Stimulated activated CD8-positive, alpha-beta memory T cell treated with anti-CD3 and anti-CD28 coated beads, Interleukin-4, amount 100 ng/mL, for 24 hours (primary cell): ENCODE measurements at places on chromosomes 3 and 15.

GRCh38 chr3:133570937-133571320 lies 2.6 kb upstream of the CDV3 start:
- DNase-seq = no peak

DNA sequence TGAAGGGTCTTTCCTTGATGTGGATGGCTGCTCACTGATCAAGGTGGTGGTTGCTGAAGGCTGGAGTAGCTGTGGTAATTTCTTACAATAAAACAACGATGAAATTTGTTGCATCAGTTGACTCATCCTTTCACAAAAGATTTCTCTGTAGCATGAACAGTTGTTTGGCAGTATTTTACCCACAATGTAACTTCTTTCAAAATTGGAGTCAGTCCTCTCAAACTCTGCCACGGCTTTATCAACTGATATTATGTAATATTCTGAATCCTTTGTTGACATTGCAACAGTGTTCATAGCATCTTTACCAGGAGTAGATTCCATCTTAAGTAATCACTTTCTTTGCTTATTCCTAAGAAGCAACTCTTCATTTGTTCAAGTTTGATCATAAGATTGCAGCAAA lies 252.6 kb downstream of the UBE2E2 start:
- DNase-seq = no peak

- DNase-seq = no peak
Observed at GRCh38 chr3:194865615-194866014, 179.9 kb downstream of the FAM43A start.

DNA sequence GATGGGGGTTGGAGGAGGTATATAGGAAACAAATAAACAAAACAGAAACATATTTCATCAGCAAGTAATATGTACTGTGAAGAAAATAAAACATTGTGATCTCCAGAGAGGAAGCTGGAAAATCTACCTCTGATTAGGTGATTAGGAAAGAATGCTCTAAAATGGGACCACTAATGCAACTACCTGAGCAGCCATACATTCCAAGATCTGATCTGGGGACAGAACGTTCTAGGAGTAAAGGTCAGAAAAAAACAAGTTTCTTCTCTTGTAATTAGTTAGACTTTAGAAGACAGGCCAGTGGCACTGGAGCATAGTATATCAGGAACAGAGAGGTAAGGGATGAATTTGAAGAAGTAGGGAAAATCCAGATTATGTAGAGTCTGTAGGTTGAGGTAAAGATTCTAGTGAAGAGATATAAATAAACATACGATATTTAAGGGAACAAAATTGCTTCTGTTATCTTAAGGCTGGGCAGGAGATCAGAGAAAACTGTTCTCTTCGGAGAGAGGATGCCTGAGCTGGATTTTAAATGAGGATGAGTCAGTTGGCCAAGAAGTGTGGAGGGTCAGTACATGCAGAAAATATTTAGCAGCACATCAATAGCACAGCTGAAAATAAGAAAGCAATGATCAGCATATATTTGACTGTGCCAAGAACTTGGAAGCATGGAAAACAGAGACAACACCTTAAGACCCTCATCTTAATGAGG lies 429.5 kb downstream of the NLGN1 start:
- no peak for DNase-seq

DNA sequence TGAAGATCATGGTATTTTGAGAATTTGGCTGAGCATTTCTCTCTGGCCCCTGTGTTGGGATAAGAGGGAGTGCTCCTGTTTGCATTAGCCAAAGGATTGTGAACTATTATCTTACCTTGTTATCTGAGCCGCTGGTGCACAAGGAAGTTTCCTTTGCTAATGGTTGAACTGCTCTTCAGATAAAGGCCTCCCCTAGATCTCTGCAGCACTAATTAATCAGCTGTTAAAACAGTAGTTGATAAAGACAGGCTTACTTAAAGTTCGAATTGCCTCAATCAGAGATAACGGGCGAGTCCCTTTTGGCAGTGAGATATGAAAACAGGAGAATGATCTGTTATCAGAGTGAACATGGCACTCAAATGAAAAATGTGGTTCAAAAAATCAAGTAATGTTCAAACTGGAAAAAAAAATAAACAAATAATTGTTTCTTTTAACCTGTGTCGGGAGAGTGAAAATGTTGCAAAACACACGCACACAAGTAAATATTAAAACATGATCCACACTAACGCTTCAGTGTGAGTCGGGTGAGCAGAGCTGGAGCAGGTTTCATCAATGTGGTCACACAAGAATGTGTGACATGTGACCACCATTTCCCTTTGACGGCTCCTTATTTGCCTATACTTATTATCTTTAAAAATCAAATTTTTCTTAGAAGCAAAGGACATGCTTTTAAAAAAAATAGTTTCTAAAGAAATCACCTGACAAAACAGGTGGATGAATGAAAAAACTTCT lies 469.1 kb downstream of the SOX2 start:
- no peak for DNase-seq

DNA sequence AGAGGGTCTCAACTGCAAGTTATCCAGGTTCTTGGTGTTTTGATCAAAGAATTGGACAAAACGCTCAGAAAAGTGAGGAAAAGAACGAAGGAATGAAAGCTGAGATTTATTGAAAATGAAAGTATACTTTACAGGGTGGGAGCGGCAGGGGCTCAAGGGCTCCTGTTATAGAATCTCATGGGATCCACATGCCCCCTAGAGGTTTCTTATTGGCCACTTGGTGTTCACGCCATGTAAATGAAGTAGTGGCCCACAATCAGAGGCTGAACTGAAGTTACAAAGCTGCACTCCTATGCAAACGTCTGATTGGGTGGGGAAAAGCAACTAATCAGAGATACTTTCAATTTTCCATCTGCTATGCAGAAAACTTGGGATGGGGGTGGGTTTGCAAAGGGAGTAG lies 216.7 kb downstream of the PTPRG start:
- no peak for DNase-seq

- DNase-seq = no peak
Observed at GRCh38 chr3:62805580-62806277, 69.5 kb downstream of the CADPS start.

GRCh38 chr3:19065027-19065426 lies 83.3 kb upstream of the KCNH8 start:
- no peak for DNase-seq

GRCh38 chr3:116824208-116824607 lies 114.6 kb downstream of the TUSC7 start:
- no peak for DNase-seq

GRCh38 chr3:15875016-15875689 lies 77.4 kb upstream of the ANKRD28 start:
- no peak for DNase-seq

GRCh38 chr15:57505056-57505715 lies 86.5 kb upstream of the MYZAP start:
- DNase-seq = no peak

DNA sequence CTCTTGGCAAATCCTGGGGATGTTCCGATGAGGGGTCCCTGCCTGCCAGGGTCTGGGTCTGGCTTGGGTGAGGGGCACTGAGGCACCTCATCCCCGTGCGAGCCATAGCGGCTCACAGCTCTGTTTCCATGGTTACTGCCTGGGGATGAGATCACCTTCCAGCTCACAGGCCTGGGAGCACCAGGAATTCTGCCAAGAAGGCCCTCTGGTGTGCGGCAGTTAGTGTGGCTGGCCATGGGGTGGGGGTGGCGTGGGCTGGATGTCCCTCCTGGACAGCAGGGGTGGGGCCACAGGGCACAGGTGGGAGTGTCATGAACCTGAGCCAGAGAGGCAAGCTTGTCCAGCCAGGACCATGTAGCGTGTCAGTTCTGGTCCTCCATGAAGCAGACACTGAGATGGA lies 22.1 kb upstream of the PRR23E start:
- DNase-seq = no peak

DNA sequence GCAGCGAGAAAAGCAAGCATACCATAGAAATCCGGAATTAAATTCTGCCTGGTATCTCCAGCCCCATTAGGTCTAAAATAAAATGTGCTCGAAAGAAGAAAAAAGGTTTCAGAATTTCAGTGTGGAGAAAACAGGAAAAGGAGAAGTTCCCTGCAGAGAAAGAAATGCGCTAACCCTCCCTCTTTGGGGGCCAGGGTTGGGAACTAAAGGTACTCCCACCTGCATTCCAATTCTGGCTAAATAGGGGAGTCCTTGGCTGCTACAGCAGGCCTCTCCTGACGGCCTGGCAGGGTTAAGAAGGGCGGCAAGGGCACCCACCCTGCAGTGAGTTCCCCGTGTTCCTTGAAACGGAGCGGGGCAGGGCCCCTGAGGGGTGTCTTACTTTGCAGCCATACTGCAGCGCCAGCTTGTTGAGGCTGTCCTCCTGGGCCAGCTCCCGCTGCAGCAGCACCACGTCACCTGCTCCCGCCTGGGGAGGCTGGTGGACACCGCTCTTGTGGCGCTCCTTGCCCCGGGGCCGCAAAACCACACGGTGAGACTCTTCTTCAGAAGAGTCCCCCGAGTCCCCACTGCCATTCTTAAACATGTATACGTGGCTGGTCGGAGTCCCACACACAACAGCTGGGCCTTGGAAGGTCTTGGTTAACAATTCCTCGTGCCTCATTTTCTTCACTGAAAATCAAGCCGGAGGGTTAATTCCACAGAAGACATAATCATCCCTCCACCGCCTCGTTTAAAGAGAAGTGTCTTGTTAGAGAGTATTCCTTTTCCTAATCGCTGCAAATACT lies 1.7 kb downstream of the LYSMD4 start:
- DNase-seq = no peak

GRCh38 chr15:70437882-70438451 lies 325.4 kb downstream of the UACA start:
- no peak for DNase-seq

- DNase-seq = no peak
Observed at GRCh38 chr3:62416144-62416543, 42.8 kb upstream of the FEZF2 start.

DNA sequence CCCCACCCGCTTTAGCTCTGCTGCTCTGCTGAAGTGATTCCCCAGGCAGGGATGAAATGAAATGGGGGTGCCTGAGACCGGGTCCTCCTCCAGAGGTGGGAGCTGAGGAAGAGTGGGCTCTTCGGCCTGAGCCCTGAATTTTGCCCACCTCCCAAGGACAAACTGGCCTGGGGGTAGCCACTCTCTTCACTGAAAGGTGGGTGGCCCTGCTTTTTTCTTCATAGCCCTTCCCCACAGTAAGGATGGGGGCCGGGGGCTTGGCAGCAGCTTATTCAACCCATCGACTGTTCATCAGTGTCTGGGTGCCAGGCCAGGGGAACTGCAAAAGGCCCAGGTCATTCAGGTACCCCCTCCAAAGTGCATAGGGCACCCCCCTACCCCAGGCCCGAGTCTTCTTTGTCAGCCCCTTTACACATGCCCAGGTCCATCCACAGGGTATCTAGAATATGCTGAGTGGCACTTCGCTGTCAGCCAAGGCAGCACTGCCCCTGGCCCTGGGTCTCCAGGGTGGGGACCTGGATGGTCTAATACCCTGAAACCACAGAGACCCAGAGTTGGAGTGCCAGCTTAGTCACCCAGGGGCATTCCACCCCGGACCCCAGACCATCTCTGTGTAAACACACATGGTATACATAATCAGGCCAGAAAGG lies 7.9 kb downstream of the SCN5A start:
- DNase-seq = no peak

- DNase-seq = no peak
Observed at GRCh38 chr3:148833223-148833622, 5.6 kb downstream of the CPB1 start.
